Neural progenitor cell (in vitro differentiated cells): ENCODE measurements at places on chromosomes 6 and 20.

DNA sequence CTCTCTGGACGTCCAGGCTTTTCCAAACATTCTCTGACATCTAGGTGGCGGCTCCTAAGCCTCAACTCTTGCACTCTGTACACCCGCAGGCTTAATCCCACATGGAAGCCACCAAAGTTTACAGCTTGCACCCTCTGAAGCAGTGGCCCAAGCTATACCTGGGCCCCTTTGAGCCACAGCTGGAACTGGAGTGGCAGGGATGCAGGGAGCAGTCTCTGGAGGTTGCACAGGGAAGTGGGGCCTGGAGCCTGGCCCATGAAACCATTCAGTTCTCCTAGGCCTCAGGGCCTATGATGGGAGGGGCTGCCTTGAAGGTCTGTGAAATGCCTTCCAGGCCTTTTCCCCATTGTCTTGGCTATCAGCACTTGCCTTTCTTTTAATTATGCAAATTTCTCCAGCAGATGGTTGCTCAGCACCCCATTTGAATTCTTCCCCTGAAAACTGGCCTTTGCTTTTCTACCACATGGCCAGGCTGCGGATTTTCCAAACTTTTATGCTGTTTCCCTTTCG is 64.9 kb downstream of the IRF4 start:
- peak; percentile 15 for DNase-seq

DNA sequence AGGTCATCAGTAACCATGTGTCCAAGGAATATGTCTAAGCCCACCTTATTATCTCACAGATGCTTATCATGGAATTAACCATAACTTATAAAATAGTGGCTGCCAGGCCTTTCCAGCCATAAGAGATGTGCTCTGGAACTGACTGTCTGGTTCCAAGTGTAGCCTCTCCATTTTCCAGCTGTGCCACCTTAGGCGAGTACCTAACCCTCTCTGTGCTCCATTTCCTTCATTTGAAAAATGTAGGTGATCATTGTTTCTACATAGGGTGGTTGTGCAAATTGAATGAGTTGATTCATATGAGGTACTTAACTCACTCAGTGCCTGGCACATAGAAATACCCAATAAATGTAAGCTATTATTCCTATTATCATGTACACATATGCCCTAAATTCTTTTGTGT is 102.5 kb upstream of the IYD start:
- DNase-seq = no peak

DNA sequence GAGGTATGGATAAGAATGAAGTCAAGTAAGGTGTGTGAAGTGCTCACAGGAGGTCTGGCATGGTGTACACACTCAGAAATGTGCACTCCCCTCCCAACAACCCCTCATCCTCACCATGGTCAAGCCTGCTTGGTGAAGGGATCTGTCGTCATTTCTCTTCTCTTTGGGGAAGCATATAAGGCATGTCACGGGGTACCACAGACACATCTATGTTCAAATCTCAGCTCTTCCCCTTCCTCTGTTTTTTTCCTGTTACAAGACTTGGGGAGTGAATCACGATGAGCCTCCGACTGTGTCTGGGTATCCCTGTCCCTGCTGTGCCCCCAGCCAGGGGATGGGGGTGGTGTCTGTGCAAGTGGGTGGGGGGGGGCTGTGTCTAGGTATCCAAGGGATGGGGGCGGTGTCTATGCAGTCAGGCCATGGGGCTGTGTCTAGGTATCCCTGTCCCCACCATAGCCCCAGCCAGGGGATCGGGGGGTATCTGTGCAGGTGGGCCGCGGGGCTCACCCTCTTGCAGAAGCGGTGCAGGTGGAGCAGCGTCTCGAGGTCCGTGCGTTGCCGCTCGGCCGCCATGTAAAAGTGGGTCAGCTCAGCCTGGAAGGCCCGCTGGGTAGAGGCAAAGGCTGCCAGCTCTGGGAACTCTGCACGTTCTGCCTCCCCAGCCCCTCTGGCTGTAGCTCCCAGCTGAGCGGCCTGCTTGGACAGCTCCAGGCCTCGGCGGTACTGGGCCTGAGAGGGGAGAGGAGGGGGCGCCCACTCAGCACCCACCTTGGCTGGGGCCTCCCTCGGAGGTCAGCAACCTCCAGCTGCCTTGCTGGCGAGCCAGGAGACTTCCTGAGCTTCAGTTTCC is 43.6 kb downstream of the KIAA1755 start:
- no peak for DNase-seq

DNA sequence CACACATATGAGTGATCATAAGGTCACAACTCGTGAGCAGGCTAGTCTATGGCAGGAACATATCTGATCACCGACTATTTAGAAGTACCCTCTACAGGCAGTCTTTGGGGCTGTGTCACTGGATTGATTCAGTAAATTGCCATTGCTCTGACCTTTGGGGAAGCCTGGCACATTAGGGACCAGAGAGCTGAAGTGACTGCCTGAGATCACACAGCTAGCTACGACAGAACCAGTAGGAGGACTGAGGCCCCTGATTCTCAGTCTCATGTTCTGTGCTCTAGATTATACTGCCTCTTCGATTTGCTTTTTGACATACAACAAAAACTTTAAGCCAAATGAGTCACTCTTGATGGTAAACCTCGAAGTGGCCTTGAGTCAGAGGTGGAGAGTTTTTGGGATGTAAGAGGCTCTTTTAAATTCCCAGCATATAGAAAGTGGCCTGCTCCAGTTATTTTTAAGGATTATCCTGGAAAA is 247.5 kb upstream of the SUPT3H start:
- no peak for DNase-seq

DNA sequence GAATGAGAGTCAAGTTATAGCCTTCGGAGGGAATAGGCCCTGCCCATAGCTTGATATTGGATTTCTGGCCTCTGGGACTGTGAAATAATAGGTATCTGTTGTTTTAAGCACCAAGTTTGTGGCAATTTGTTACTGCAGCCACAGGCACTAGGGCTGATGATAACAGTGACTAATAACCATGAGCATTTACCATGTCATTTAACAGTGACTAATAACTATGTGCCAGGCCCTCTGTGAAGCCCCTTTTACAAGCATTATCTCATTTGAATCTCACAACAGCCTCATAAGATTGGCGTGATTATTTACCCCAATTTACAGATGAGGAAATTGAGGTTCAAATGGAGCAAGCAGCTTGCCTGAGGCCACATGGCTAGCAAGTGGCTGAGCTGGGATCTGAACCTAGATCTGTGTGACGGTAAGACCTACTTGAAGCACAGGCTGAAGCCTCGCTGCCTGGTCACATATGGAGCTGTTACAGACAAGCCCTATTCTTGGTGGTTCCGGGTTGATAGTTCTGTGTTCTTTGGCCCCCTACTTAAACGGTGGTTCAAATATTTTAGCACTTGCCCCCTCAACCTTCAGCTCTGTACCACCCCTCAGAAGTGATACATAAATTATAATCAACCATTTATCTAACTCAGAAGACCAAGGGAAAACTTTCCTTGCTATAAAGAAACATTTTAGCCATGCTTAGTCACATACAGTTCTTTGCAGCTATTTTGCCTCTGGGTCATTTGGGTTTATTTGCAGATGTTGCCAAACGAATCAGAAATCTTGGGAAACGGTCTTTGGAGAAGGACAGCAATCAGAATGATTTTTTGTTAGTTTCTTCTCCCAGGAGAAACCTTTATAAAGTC is 98.3 kb downstream of the ELOVL5 start:
- no peak for DNase-seq
